Mesenteric fat pad (tissue), 1 donor: ENCODE measurements at places on chromosomes 11 and 22.

DNA sequence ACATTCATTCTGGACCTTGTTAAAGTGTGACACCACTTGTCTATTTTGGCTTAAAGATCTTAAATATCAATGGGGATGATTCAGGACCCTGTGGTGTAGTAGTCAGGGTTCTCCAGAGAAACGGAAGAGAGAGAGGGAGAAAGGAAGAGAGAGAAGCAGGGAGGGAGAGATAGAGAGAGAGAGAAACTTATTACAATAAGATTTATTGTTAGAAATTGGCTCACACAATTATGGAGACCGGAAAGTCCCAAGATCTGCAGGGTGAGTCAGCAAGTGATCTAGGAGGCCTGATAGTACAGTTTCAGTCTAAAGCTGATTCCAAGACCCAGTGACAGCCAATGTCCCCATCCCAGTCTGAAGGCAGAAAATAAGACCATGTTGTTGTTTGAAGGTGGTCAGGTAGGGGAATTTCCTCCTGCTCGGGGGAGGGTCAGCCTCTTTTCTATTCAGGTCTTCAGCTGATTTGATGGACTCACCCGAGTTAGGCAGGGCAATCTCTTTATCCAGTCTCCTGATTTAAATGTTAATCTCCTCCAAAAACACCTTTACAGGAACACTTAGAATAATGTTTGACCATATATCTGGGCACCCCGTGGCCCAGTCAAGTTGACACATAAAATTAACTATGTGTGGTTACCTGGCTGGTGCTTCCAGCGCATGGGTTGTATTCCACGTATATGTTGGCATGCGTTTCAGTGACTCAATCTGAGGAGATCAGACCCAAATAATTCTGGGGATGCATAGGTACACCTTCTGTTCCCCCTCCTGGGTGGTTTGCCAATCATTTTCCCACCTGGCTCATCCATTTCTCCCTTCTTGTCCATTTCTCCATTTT lies 1350.5 kb downstream of the TBC1D22A start:
- no peak for DNase-seq

DNA sequence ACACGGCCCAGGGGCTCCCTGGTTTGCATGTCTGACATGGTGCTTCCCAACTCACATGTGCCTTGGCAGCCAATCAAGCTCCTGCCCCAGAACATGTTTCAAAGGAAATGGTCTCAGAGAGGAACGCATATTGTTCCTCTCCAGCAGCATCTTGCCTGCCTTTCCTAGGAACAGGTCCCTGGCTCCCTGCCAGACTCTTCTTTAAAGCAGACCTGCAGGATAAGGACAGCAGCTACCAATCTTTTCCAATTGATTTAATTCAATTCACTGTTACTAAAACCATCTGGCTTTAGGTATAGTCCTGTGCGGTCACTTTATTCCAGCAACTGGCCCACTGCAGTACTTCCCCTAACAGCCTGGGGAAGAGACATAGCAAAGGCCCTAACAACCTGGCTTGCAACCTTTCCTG lies 79.9 kb downstream of the AMBRA1 start:
- DNase-seq = no peak

- DNase-seq = no peak
Observed at GRCh38 chr11:18987454-18988231, 48.4 kb upstream of the MRGPRX1 start.

GRCh38 chr11:64637334-64638017 lies 46.5 kb downstream of the SLC22A12 start:
- no peak for DNase-seq

DNA sequence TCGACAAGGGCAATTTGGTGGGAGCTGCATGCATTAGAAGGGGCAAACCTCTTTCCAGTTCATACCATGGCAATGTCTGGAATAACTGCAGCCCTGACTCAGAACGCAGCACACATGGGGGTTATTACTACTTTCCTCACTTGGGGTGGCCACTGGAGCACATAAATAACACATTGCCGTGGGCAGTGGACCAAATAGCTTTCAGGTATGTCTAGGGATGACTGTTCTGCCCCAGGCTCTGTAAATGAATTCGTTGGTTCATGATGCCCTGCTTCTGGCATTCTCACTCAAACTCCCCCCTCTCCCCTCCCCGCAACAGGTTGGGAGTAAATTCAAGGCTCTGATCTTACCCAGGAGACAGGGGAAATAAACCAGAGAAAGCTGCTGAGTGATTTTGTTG lies 238.0 kb upstream of the PLET1 start:
- DNase-seq = no peak
